ENCODE measurements at places on chromosomes 5 and 9.

DNA sequence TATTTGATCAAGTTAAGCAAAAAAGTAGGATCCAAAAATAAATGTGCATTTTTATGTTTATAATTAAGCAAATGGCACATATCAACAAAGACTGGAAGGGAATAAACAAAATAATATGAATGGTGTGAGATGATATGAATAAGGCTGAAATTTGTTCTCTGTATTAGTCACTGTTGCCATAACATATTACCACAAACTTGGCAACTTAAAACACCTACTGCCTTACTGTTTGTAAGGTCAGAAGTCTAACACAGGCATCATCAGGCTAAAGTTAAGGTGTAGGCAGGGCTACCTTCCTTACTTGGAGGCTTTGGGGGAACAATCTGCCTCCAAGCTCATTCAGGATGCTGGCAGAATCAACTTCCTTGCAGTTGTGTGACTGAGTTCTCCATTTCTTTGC lies 19.3 kb downstream of the PGGT1B start:
- DNase-seq: no peak

- DNase-seq: no peak
These were observed 160.1 kb downstream of the GHR start for GRCh38 chr5:42583322-42583721.

DNA sequence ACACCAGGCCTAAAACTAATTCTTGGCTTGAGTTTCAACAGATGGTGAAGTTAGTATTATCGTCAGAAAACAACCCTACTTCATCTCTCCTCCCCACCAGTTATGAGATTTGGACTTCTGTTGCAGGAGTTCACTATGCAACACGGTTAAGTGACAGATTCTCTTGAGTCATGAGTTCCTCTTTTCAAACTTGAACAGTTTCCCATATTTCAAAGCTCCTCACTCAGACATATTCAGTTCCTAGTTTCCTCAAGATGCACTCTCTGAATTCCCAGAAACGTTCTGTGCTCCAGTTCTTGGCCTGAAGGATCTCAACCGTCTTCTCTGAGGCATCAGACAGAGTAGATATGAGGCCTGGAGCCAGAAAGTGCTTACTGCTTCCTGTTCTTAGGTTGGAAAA lies 7.3 kb upstream of the PTGER4 start:
- no peak for DNase-seq

- no peak for DNase-seq
These were observed 35.4 kb downstream of the UBE2R2 start for GRCh38 chr9:33852216-33852826.

DNA sequence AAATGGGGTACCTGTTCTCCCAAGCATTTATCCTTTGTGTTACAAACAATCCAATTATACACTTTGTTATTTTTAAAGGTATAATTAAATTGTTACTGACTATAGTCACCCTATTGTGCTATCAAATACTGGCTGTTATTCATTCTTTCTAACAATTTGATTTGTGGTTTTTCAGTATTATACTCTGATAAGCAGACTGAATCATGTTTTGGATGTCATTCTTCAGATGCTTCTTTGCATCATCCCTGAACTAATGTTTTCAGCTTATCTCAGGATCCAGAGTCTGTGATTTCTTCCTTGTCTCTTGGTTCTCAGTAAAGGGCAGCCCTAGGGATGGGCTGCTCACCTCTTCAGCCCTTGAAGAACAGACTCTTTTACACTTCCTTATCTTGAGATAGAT lies 177.8 kb upstream of the SGCD start:
- no peak for DNase-seq

DNA sequence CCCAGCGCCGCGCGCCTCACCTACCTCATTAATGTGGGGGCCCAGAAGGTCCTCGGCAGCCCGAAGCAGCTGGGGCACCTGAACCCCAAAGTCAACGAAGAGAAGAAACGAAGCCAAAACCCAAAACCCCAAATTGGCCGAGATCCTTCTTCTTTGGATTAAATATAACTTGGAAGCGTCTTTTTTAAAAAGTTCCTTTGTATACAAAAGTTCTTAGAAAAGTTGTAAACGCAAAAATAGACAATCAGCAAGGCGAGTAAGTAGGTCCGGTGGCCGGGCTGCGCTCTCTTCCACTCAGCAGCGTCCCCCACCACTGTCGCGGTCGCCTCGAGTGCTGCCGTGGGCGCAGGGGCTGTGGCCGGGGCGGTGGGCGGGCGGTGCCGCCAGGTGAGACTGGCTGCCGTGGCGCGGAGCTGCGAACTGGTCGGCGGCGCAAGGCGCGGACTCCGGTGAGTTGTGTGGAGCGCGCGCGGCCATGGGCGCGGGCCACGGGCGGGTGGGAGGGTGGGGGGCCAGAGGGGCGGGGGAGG lies 360 bp downstream of the KLF4 start:
- DNase-seq: no peak

DNA sequence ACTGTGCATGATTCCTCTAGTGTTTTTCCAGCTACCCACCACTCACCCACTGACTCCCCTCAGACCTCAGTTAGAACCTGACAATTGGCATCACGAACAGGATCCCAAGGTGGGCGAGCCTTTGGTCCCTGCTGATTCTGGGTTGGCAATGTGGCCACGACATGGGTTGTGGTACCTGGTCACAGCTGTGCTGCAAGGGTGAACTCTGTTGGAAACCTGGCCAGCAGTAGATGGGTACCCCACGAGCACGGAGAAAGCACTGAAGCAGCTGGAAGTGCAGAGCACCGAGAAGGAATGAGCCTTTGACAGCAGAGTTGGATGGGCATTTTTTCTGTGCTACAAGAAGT lies 180.1 kb downstream of the PDE4D start:
- DNase-seq: no peak

DNA sequence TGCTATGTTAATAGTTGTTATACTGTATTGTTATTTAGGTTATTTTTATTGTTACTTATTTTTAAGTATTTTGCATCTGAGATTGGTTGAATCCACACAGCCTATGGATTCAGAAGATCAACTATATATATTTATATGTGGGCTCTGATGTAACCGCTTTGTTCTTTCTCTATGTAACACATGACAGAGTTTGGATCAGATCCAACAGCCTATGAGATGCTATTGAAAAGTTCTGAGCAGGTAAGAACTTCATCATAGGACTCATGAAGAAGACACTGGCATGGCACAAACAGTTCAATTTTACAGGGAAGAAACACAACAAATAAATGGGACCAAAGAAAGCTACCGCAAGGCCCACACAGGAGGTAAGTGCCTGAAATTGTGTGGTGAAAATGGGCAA lies 93.4 kb downstream of the GNAQ start:
- no peak for DNase-seq

DNA sequence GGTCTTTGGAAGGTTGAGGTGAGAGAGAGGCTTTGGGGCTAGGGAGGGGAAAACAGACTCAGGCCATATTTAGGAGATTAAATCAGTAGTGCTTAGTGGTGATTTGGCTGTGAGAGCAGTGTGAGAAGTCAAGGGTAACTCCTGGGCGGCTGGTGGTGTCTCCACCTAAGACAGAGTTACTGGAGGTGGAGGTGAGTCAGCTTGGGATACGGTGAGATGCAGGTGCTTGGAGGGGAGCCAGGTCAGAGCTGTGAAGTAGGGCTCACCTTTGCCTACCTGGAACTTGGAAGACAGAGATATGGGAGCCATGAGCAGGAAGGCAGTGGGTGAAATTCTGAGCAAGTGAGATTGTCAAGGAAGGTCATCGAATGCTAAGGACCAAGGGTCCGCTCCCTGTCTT lies 24.5 kb downstream of the RGS3 start:
- DNase-seq: no peak

DNA sequence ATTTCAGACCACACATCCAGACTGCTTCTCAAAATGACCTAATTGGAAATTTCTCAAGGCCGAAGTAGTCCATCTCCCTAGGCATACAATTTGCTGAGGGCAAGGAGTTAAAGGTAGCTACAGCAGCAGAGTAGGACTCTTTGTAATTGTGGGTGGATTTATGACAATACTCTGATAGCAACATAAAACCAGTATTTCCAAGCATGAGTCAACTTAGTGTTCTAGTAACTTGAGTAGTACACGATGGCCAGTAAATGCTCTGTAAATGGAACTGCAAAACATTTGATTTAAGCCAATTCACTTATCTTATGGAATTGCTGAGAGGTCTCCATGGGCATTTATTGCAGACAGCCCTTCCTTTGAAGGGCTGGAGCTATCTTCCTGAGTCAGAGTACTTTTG lies 352.2 kb downstream of the PLK2 start:
- no peak for DNase-seq

DNA sequence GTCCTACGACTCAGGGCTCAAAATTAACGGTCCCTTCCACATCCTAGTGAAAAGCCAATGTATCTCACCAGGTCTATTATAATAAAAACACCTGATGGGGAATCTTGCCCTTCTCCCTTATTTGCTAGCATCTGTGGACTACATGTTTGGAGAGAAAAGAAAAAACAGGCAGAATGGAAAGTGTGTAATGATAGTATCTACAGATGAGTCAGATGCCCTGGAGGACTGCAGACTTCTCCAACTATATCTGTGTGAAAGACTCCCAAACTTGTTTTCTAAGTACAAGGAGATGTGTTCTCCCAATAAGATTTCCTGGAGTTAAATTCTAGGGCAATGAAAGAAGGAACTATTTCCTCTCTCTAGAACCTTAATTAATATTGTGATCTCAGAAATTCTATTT lies 66.0 kb downstream of the FOXB2 start:
- no peak for DNase-seq

- no peak for DNase-seq
These were observed 45.6 kb downstream of the USP20 start for GRCh38 chr9:129880654-129881546.

DNA sequence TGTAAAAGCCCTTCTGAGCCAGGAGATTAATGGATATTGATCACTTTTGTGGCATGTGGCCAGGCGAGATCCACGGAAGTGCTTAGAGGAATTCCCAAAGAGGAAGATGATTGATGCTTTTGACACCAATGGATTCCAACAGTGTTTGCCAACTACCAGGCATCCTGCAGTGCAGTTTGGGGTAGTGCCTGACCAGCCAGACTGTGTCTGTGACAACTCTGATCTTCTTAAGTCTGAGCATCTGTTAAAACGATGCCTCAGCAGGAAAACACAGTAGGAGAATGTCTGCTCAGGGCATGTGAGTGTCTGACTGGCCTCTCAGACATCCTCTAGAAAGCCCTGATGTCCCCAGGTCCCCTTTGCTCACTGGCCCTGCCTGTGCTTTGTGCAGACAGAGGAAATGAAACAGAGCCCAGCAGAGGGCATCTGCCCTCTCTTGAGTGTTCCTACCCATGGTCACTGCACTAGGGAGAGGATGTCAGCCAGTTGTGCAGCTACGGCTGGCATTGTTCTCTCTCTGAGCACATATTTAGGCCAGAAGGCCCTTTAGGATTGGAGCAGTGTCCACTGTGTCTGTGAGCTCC lies 57.0 kb downstream of the TRPC7 start:
- DNase-seq: no peak
